Liver (tissue), 10 donors: ENCODE measurements at places on chromosomes 1 and 21. TPM values are rescaled to one million over a fixed set of nuclear protein-coding genes. Genes with fewer than 3 reads are reported as not detected.

SLC27A3 gene
- polyA plus RNA-seq, result 47.4 TPM

- DNase-seq, result no peak
Measured at GRCh38 chr1:62621907-62622306, 24.6 kb downstream of the ANGPTL3 start.

ENTREP3 gene
- 7.9 TPM for polyA plus RNA-seq

GBP7 gene
- 7.6 TPM for polyA plus RNA-seq

RSPH1 gene
- polyA plus RNA-seq, result 0.16 TPM

CLCNKB gene
- polyA plus RNA-seq, result not detected

DNA sequence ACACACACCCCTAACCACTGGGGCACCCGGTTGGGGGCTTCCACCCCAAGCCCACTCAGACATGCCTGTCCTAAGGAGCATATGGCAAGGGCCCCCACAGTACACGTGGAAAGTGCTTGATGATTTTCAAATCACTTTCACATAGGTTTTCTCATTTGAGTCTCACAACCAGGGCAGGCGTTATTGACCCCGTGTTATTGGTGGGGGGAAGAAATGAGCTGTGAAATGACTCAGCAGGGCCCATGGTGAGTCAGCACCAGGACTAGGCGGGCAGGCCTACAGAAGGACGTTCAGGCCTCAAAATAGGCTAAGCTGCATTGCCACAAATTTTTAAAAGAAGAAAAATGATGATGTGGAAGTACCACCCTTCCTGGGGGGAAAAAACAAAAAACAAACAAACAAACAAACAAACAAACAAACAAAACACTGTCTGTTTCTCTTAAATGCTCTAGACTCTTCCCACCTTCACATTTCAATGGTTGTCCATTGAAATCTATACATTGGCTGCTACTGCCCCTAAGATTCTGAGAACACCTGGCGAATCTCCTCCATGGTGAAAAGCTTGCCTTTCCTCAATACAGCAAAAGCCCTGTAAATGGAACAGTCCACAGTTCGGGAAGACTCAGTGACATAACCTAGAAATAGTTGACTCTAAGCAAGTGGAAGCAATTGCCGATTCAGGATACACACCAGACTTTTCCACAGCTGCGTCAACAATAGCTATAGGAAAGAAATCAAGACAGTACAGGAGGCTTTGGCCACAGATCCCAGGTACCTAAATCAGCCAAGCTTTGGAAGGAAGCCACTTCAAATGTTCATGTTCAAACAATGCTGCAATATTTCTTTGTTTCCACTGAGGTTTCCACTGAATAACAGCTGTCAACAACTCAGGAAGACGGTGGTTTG is 234.7 kb downstream of the TOMM20 start:
- no peak for DNase-seq

DNA sequence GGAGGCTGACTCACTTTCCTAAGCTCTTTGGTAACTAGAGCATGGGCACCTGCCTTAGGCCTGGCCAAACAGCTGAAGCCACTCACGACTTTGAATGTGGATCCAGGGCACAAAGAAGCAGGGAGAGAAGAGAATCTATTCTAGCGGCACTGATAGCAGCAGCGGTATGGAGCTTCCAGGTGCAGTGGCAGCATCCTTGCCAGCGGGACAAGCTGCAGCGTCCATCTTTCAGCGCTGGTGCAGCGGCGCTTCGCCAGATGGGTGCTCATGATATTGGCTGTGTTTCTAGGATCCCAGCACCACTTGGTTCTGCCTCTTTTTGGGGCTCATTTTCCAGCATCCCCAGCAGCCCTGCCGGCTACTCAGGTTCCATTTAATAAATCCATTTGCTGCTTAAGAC is 184.2 kb downstream of the SLC44A5 start:
- DNase-seq, result no peak
